ENCODE measurements at places on chromosomes 3 and 15.

DNA sequence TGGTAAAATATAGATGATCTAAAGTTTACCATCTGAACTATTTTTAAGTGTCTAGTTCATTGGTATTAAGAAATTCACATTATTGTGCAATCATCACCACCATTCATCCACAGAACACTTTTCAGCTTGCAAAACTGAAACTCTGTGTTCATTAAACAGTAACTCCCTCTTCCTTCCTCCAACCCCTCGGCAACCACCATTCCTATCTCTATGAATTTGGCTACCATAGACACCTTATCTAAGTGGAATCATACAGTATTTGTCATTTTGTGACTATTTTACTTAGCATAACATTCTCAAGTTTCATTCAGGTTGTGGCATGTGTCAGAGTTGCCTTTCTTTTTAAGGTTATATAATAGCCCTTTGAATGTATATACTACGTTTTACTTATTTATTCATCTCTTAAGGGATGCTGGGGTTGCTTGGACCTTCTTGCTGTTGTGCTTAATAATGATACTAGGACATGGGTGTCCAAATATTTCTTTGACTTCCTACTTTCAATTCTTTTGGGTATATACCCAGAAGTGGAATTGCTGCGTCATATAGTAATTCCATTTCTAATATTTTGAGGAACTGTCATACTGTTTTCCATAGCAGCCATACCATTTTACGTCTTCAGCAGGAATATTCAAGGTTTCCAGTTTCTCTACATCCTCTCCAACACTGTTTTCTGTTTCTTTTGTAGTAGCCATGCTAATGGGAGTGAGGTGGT lies 20.9 kb downstream of the KAT2B start:
- DNase-seq: no peak

GRCh38 chr15:68593341-68593740 lies 14.5 kb downstream of the CORO2B start:
- no peak for DNase-seq

GRCh38 chr15:58362262-58362922 lies 69.4 kb upstream of the LIPC start:
- DNase-seq: no peak

DNA sequence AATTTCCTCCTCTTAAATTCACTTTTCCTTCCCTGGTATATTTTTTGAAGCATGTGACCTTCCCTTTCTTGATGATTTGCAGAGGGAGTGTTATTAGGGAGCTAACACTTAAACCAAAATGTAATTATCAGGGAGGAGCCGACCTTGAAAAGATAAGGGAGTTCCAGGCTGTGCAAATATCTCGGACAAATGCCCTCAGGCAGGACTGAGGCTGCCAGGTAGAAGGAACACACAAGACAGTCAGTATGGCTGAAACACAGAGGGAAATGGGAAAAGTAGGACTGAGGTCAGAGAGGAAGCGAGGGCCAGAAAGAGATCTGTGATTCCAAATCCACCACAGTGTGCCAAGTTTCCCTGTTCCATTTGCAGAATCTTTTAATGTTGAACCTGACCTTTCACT lies 221.0 kb downstream of the CNTN3 start:
- DNase-seq: no peak

DNA sequence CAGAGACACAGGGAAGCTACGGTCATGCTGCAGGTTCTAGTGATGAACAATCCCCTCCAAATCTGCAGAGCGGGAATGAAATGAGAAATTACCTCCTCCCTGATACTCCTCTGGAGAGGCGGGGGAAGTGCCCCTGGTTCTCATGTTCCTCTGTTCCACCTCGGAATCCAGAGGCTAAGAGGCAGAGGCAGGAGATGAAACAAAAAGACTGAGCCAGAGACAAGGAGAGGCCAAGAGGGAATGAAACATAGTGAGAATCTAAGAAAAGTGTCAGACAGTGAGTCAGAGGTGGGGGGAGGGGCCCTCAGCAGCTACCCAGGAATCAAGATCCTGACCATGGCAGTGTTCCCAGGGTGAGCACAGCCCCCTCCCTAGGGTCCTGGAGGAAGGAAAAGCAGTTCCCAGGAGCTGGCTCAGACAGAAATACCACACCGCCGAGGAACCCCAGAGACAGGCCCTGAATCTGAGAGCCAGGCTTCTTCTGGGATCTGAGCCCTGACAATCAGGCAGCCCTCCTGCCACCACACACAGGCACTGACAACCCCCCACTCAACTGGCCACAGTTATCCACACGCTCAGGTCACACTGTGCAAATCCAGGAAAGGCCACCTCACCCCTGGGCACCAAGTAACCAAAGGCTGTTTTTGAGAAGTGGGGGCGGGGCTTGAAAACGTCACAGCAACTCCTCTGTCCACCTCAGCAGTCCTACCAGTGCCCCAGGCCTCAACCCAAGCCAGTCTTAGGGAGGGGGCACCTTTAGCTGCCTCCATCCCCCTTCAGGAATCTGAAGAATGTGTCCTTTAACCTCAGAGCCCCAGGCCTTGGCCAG lies 2.4 kb downstream of the CSRNP1 start:
- DNase-seq: peak; percentile 72

GRCh38 chr3:48950051-48950450 lies 31.4 kb downstream of the ARIH2 start:
- DNase-seq: no peak

DNA sequence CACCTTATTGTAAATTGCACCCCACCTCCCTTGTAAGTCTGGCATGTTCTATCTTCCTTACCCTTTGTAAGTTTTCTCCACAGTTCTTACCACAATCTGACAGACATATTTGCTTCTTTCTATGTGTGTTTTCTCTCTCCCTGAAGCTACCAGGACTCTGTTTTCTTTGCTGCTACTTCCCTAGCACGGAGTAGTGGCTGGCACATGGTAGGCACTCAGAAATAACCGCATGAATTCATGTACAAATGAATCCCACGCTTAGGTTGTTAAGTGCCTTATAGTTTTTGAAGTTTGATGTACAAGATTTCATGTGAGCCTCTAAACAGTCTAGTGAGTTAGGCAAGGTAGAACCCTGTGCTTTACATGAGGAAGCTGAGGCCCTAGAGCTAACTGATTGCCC lies 178.4 kb upstream of the CTDSPL start:
- no peak for DNase-seq

DNA sequence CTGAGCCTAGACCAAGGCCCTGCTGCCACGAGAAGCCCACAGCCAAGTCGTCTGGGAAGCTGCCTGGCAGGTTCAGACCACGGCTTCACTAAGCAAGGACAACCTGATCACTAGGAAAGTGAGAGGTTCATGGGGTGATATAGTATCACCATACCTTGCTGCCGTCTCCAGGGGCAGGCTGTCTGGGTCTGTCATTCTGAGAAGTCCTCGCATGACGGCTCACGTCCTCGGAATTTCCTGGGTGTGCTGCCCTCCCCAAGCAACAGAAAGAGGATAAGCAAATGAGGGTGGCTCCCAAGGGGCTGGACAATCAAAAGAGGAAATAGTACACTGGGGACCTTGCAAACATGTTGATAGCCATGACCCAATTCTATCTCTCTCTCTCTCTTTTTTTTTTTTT lies 207.4 kb upstream of the IGF1R start:
- DNase-seq: peak; percentile 16

- DNase-seq: no peak
These were observed 2.4 kb upstream of the POPDC2 start for GRCh38 chr3:119662604-119663373.

- no peak for DNase-seq
These were observed 164.5 kb downstream of the WNT7A start for GRCh38 chr3:13715167-13715954.

- no peak for DNase-seq
These were observed 36.7 kb upstream of the BLM start for GRCh38 chr15:90680371-90680935.

- DNase-seq: no peak
These were observed 105.6 kb upstream of the LRRN1 start for GRCh38 chr3:3693593-3693992.

- DNase-seq: no peak
These were observed 95.0 kb upstream of the MRPL3 start for GRCh38 chr3:131597816-131598215.

GRCh38 chr3:48770192-48770502 lies 53.1 kb upstream of the IP6K2 start:
- peak; percentile 18 for DNase-seq

- no peak for DNase-seq
These were observed 267.1 kb upstream of the TPRG1 start for GRCh38 chr3:188904670-188905069.

DNA sequence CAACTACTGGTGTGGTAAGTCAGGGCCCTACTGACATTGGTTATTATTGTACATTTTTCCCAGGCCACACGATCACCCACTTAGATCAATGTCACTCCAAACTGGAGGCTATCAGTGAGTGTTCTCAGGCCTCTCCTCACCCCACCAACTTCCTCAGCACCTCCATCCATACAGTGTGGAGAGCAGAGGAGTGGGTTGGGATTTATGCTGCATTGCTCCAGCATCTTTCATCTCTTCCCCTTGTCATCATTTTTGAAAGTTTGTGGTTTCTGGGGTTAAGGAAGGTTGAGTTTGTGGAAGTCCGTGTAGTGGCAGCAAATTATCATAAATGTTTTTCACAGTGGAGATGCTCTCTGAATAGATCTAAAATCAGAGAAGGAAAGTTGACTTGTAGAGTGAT lies 60.2 kb downstream of the TLNRD1 start:
- DNase-seq: no peak

- DNase-seq: no peak
These were observed 178.8 kb downstream of the ABHD5 start for GRCh38 chr3:43869491-43869890.

DNA sequence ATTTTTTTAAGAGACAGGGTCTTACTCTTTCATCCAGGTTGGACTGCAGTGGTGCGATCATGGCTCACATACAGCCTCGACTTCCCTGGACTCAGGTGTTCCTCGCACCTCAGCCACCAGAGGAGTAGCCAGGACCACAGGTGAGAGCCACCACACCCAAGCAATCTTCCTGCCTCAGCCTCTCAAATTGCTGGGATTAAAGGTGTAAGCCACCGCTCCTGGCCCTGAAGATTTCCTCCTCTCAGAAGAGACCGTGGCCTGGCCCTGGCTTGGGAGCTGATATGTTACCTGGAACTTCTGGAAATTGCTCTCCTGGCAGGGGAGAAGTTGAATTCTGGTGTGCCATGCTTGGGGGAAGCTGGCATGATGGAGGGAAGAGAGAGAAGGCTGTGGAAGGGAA lies 36.2 kb downstream of the PPCDC start:
- no peak for DNase-seq

- no peak for DNase-seq
These were observed 151.8 kb downstream of the LRRN1 start for GRCh38 chr3:3951071-3951470.

- peak; percentile 39 for DNase-seq
These were observed 109.1 kb upstream of the LRIG1 start for GRCh38 chr3:66609660-66610561.

- no peak for DNase-seq
These were observed 11.4 kb downstream of the TICRR start for GRCh38 chr15:89586651-89587050.

Data from H7 (cell line).